SK-N-SH (cell line): ENCODE measurements at places on chromosomes 2 and 18. TPM values are rescaled to one million over a fixed set of nuclear protein-coding genes. Genes with fewer than 3 reads are reported as not detected.

OSBPL6 gene
- polyA plus RNA-seq: 2.7 and 3.3 TPM in 2 replicates

FBXO41 gene
- polyA plus RNA-seq: 3.1 and 3.5 TPM in 2 replicates

DNA sequence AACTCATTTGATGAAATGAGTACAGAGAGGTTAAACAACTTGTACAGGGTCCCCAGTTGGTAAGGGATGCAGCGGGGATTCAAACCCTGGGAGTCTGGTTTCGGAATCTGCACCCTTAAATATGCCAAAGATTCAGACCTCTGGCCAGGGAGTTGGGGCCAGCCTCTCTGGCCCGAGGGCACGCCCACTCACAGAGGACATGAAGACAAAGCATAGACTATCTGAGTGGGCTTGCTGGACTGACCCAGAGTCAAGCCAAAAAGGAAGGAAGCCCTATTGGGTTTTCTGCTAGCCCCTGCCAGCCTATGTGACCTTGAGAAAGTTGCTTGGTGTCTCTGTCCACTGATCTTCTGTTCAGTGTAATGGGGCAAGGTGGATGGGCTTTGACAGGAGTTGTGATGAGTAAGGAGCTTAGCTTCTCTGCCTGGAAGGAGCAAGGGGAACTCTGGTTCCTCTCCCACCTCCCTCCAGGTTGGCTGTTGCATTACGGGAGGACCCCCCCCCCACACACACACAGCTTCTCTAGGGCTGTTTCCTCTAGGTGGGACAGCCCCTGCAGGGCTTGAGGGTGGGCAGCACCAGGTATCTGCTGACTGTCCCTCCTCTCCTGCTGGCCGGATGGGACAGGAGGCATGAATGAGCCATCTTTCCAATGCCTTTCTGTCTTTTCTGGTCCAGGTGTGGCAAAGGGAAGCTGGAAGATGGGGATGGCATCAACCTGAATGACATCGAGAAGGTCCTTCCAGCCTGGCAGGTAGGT lies 131.3 kb downstream of the CTIF start:
- no peak for DNase-seq
- H3K27me3 ChIP-seq: no peaks in the 10 kb centered on the region
- no peak overlapping the region for H3K4me3 ChIP-seq
- H3K36me3 ChIP-seq: peaks cover 59% of the 10 kb centered on the region
- no peak overlapping the region for H3K27ac ChIP-seq

GRCh38 chr18:41073372-41073954 lies 881.6 kb upstream of the PIK3C3 start:
- H3K4me1 ChIP-seq: no peaks in the 10 kb centered on the region; the same call in none of the 2 replicates
- H3K27ac ChIP-seq: peak overlapping the region; percentile 85
- no peaks in the 10 kb centered on the region for H3K27me3 ChIP-seq
- 0 out of 2 replicates have a peak overlapping the region, but pooled peaks have one; percentile 6 for H3K4me3 ChIP-seq
- DNase-seq: no peak

CD207 gene
- polyA plus RNA-seq: 0.33 and 0.62 TPM in 2 replicates

DNA sequence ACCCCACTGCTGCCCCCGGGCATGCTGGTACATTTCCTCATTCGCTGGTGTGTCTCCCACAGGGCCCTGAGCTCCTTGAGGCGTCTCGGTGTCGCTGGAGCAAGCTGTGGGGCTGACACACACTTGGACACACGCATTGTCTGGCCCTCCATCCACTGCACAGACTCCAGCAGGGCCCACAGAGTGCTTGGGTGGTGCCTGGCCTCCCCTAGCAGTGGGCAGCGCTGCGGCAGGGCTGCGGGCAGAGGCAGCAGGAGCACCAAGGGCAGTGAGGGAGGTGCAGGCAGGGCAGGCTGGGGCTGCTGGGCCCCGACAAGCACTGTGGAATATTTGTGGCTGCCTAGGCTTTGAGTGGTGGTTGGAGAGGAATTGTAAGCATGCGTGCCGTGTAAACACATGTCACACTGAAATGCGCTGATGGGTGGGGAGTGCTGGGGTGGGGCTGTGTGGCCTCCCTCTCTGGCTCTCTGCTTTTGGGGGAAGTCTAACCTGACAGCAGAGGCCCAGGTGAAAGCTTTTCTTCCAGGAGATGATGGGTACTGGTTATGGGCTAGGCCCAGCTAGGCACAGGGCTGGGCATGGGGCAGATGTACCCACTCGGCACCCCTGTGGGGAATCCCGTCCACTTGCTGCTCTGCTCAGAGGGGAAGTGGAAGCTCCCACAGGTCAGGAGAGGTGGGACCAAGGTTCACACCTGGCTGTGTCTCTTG lies 55.5 kb upstream of the HS6ST1 start:
- H3K4me1 ChIP-seq: peaks cover 28% of the 10 kb centered on the region; the same call in 1 of the 2 replicates
- no peaks in the 10 kb centered on the region for H3K36me3 ChIP-seq
- no peaks in the 10 kb centered on the region for H3K27me3 ChIP-seq
- H3K4me3 ChIP-seq: no peak overlapping the region
- no peak for DNase-seq
- no peak overlapping the region for H3K27ac ChIP-seq

- no peaks in the 10 kb centered on the region for H3K4me1 ChIP-seq
- no peaks in the 10 kb centered on the region for H3K36me3 ChIP-seq
- no peak overlapping the region for H3K4me3 ChIP-seq
- H3K27me3 ChIP-seq: no peaks in the 10 kb centered on the region
- no peak overlapping the region for H3K27ac ChIP-seq
Measured at GRCh38 chr18:6949800-6950586, 167.6 kb downstream of the LAMA1 start.

GRCh38 chr18:9792565-9793245 lies 84.6 kb downstream of the RAB31 start:
- DNase-seq: peak; percentile 51
- no peak overlapping the region for H3K27ac ChIP-seq
- H3K4me1 ChIP-seq: peaks cover 6% of the 10 kb centered on the region
- H3K4me3 ChIP-seq: no peak overlapping the region
- peaks cover 17% of the 10 kb centered on the region for H3K36me3 ChIP-seq

AMER3 gene
- polyA plus RNA-seq: under 0.01 and 0.03 TPM in 2 replicates

- no peaks in the 10 kb centered on the region for H3K4me1 ChIP-seq
- DNase-seq: no peak
- H3K4me3 ChIP-seq: no peak overlapping the region
- H3K36me3 ChIP-seq: no peaks in the 10 kb centered on the region
- no peak overlapping the region for H3K27ac ChIP-seq
Measured at GRCh38 chr18:77329651-77330050, 80.0 kb downstream of the GALR1 start.

DNA sequence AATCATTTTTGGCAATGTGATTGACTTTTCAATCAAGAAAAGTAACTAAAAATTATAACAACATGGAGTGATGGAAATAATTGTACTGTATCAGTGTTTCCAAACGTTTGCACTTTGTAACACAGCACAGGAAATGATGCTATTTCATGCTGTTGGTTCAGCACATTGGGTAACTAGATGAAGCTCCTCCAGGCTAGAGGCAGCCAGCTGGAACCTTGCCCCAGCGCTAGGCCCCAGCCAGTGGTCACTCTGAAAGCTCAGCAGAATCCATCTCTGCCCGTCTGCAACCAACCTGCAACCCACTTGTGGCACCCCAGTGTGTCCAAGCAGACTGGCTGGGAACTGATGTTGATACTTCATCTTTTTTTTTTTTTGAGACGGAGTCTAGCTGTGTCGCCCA lies 15.3 kb downstream of the UNC50 start:
- no peaks in the 10 kb centered on the region for H3K4me1 ChIP-seq
- H3K4me3 ChIP-seq: no peak overlapping the region
- no peak overlapping the region for H3K27ac ChIP-seq
- H3K36me3 ChIP-seq: peaks cover 9% of the 10 kb centered on the region
- no peaks in the 10 kb centered on the region for H3K27me3 ChIP-seq

GRCh38 chr2:182585001-182585400 lies 131.1 kb upstream of the DNAJC10 start:
- no peak overlapping the region for H3K4me3 ChIP-seq
- DNase-seq: no peak
- H3K27me3 ChIP-seq: no peaks in the 10 kb centered on the region

GPAT2 gene
- polyA plus RNA-seq: not detected in 2 replicates

DNA sequence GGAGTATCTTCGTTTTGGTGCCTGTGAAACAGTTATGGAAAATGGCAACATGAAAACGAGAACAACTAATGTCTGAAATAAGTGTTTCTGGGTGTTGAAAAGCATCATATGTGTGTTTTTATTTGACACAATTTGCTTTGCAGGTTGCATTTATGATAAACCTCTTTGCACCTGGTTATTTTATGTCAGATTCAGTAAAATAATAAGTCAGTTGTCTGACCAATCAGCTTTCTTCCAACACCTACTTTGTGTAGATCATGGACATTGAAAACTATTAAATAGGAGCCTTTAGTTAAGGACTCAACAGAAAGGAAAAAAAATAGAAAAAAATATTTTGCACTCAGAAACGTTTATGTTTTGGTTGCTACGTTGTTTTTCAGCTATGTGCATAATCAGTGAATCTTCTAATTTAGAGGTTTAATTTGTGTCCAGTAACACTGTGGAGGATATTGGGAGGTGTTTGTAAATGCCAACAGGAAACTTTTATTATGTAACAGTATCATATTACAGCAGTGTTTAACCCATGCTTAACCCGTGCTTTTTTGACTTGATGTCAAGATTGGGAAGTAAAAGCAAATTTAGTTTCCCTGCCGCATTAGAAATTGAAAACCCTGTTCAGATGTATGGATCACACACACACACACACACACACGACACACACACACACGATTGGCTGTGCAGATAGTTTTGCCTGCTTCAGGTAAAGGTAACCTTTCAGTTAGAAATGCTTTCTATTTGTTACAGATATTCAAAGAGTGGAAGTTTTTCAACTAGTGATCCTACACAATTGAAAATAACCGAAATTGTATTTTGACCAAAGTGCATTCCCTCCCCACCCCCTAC lies 2.6 kb downstream of the PKP4 start:
- no peaks in the 10 kb centered on the region for H3K27me3 ChIP-seq
- H3K4me1 ChIP-seq: peaks cover 18% of the 10 kb centered on the region
- H3K27ac ChIP-seq: no peak overlapping the region
- no peak for DNase-seq

CFAP65 gene
- 0.95 and 1.7 TPM in 2 replicates for polyA plus RNA-seq

NTSR2 gene
- not detected in 2 replicates for polyA plus RNA-seq

DNA sequence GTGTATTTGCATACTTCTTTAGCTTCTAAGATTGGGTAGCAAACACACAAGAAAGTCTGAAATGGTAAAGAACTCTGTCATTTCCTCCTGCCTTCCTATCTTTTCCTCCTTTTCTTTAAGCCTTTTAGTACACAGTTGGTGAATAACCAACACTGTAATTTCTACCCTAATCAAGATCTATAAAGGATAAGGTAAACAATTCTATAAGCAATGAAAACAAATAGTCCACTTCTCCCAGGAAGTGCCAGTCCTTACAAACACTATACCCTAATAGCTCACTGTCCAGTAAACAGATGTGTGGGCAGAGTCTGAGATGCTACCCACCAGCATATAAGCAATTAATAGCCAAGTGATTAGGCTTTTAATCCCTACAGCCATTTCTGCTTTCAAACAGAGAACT lies 81.0 kb upstream of the TFCP2L1 start:
- H3K36me3 ChIP-seq: peaks cover 64% of the 10 kb centered on the region
- no peaks in the 10 kb centered on the region for H3K27me3 ChIP-seq
- H3K27ac ChIP-seq: no peak overlapping the region; the same call in 1 of the 2 replicates
- no peak overlapping the region for H3K4me3 ChIP-seq
- H3K4me1 ChIP-seq: peaks cover 21% of the 10 kb centered on the region; the same call in 1 of the 2 replicates

GRCh38 chr2:21452263-21452662 lies 328.5 kb downstream of the TDRD15 start:
- peak; percentile 47 for DNase-seq
- H3K4me1 ChIP-seq: peaks cover 19% of the 10 kb centered on the region
- H3K27me3 ChIP-seq: no peaks in the 10 kb centered on the region
- no peaks in the 10 kb centered on the region for H3K36me3 ChIP-seq
- H3K4me3 ChIP-seq: no peak overlapping the region

DIPK1C gene
- not detected in 2 replicates for polyA plus RNA-seq

- H3K27me3 ChIP-seq: no peaks in the 10 kb centered on the region
- no peaks in the 10 kb centered on the region for H3K36me3 ChIP-seq
- no peaks in the 10 kb centered on the region for H3K4me1 ChIP-seq
- no peak overlapping the region for H3K4me3 ChIP-seq
Measured at GRCh38 chr2:160792837-160793236, 299.2 kb upstream of the RBMS1 start.

DNA sequence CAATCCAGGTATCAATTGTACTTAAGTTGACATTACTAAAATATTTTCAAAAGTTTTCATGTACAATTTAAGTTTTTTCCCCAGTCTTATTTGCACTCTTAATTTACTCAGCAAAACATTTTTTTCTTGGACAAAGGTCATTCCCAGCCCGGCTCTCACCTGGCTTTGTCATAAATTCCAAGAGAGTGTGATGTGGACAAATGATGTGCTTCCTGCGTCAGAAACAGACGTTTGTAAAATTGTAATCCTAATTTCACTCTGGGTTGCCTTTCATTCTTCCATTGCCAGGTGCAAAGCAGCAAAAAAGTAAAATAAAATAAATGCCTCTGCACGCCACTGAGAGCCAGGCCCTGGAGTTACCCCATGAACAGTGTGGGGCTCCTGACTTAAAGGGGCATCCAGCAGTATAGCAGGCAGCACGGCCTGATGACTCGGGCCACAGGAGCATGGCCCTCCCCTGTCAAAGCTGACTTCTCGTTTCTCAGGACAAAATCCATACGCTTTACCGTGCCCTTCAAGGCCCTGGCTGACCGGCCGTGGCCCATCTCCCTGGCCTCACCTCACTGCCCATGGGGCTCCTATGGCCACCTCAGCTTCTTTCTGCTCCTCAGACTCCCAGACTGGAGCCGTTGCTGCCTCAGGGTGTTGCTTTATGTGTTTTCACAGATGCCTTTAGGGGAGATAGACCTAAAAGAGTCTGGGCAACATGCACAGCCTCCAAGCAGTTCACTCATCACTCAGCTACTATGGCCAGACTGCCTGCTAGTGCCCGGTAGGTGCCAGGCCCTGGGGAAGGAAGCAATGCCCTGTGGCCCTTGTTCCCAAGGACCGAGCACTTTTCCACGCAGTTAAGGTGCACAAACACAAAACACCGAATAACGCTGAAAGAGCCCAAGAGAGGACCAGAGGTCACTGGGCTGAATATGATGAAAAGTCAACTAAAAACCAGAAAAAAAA lies 7.6 kb upstream of the TMEM185B start:
- no peak overlapping the region for H3K27ac ChIP-seq
- no peaks in the 10 kb centered on the region for H3K36me3 ChIP-seq
- H3K4me1 ChIP-seq: no peaks in the 10 kb centered on the region
- H3K27me3 ChIP-seq: no peaks in the 10 kb centered on the region
- H3K4me3 ChIP-seq: no peak overlapping the region
